Activated T-helper 1 cell treated with anti-CD3 and anti-CD28 coated beads, Interleukin-12 subunit alpha, Interleukin-12 subunit beta, Interleukin-2, Interleukin-4 antibody, amounts not matched to agents 30 ng/mL and 10 ng/mL and 1 ng/mL, durations not matched to agents 14 hours and 24 hours and 36 hours (primary cell): ENCODE measurements at places on chromosomes 6 and 20. TPM values are rescaled to one million over a fixed set of nuclear protein-coding genes. Genes with fewer than 3 reads are reported as not detected.

Gene C6orf52
- 3.6 and 6.0 TPM in 2 replicates for total RNA-seq

Gene GATA5
- total RNA-seq = not detected in 2 replicates

Gene SCRT2
- not detected in 2 replicates for total RNA-seq

Gene FOXO3
- total RNA-seq = 8.6 and 8.7 TPM in 2 replicates

Gene BMP5
- not detected in 2 replicates for total RNA-seq

Gene TRIM31
- total RNA-seq = not detected in 2 replicates

Gene TINAG
- total RNA-seq = not detected in 2 replicates

Gene ANKRD60
- not detected in 2 replicates for total RNA-seq

Gene RGS17
- total RNA-seq = not detected in 2 replicates
